Activated B cell treated with CpG ODN at 0.5 μM for 24 hours (primary cell): ENCODE measurements at places on chromosomes 3 and 15.
A peak's percentile ranks its signal among the peaks of the same experiment; 100 is the strongest.

DNA sequence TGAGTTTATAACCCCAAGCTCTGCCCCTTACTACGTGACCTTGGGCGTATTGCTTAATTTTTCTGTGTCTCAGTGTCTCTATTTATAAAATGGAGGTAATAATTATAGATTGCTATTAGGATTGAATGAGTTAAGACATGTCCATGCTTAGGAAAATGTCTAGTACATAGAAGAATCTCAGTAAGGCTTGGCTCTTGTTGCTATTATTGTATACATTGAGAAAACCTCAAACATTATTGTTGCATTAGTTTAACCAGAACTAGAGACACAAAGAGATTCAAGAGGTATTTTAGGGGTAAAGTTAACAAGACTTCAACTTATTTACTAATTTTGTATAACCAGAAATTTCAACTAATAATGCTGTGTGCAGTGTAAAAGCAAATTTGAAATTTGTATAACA lies 66.7 kb downstream of the MEF2A start:
- peak overlapping the region; percentile 63 for H3K27ac ChIP-seq
- H3K4me1 ChIP-seq, result peaks cover 69% of the 10 kb centered on the region
- DNase-seq, result no peak
- H3K27me3 ChIP-seq, result no peaks in the 10 kb centered on the region
- H3K36me3 ChIP-seq, result peaks cover 57% of the 10 kb centered on the region

DNA sequence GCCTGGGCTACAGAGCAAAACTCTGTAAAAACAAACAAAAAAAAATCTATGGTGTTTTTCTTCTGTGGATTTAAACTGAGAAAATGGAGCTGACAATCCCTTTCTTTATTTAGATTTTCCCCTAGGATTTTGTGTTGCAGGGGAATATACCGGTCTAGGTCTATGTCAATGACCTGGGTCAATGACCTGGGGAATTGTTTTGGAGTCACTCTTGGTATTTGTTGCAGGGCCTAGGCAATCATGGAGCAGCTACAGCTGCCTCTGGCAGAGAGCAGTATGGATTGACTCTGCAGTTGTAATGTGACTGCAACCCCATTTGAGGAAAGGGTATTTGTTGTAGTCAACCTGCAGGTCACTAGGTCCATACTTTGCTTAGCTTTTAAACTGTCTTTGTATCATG lies 37.6 kb upstream of the SLC7A14 start:
- no peak overlapping the region for H3K27ac ChIP-seq
- no peaks in the 10 kb centered on the region for H3K36me3 ChIP-seq
- DNase-seq, result no peak
- H3K4me1 ChIP-seq, result no peaks in the 10 kb centered on the region
- no peak overlapping the region for H3K4me3 ChIP-seq

- H3K27ac ChIP-seq, result no peak overlapping the region
- H3K36me3 ChIP-seq, result no peaks in the 10 kb centered on the region
- no peak for DNase-seq
These were observed 4.9 kb downstream of the ISL2 start for GRCh38 chr15:76341366-76342057.

- DNase-seq, result peak; percentile 43
- H3K4me1 ChIP-seq, result peaks cover 14% of the 10 kb centered on the region
- peak overlapping the region; percentile 37 for H3K27ac ChIP-seq
- peak overlapping the region; percentile 80 for H3K4me3 ChIP-seq
- H3K36me3 ChIP-seq, result no peaks in the 10 kb centered on the region
These were observed 17.2 kb downstream of the TNFAIP8L3 start for GRCh38 chr15:51077221-51078153.

DNA sequence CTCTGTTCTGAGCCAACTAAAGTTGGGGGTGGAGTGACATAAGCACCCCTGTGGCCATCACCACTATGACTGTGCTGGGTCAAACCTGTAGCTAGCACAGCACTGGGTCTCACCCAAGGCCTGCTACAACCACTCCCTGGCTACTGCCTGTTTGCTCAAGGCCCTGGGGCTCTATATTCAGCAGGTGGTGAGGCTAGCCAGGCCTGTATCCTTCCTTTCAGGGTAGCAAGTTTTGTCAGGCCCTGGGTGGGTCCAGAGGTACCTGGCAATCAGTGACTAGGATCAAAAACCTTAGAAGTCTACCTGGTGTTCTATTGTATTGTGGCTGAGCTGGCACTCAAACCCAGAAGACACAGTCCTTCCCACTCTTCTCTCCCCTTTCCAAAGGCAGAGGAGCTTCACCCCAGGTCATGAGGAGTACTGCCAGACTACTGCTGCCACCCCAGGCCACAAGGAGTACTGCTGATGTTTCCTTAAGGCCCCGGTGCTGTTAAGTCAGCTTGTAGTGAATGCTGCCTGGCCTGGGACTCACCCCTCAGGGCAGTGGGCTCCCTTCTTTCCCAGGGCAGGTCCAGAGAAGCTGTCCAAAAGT lies 170.8 kb downstream of the IGSF11 start:
- H3K4me1 ChIP-seq, result no peaks in the 10 kb centered on the region
- H3K4me3 ChIP-seq, result no peak overlapping the region
- H3K27me3 ChIP-seq, result peaks cover 9% of the 10 kb centered on the region

- H3K27ac ChIP-seq, result peak overlapping the region; percentile 15
- no peaks in the 10 kb centered on the region for H3K36me3 ChIP-seq
- H3K4me3 ChIP-seq, result no peak overlapping the region
- no peak for DNase-seq
- no peaks in the 10 kb centered on the region for H3K27me3 ChIP-seq
- peaks cover 14% of the 10 kb centered on the region for H3K4me1 ChIP-seq
These were observed 81.8 kb upstream of the UBE2E1 start for GRCh38 chr3:23723930-23724329.

DNA sequence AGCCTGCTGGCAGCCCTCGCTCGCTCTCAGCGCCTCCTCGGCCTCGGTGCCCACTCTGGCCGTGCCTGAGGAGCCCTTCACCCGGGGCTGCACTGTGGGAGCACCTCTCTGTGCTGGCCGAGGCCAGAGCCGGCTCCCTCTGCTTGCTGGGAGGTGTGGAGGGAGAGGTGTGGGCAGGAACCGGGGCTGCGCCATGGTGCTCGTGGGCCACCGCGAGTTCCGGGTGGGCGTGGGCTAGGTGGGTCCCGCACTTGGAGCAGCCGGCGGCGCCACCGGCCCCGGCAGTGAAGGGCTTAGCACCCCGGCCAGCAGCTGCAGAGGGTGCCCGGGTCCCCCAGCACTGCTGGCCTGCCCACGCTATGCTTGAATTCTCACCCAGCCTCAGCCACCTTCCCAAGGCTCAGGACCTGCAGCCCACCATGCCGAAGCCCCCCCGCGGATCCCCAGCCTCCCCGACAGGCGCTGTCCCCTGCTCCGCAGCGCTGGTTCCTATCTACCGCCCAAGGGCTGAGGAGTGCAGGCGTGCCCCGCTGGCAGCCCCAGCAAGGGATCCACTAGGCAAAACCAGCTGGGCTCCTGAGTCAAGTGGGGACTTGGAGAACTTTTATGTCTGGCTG lies 863.3 kb downstream of the IGSF11 start:
- no peaks in the 10 kb centered on the region for H3K4me1 ChIP-seq
- H3K36me3 ChIP-seq, result no peaks in the 10 kb centered on the region
- no peak for DNase-seq
- no peak overlapping the region for H3K4me3 ChIP-seq

- no peaks in the 10 kb centered on the region for H3K27me3 ChIP-seq
- H3K4me3 ChIP-seq, result no peak overlapping the region
- no peak overlapping the region for H3K27ac ChIP-seq
- DNase-seq, result no peak
These were observed 43.5 kb downstream of the GOLGA6L2 start for GRCh38 chr15:23403550-23403949.

- H3K27ac ChIP-seq, result no peak overlapping the region
- no peak for DNase-seq
- no peaks in the 10 kb centered on the region for H3K36me3 ChIP-seq
- no peak overlapping the region for H3K4me3 ChIP-seq
- peaks cover 1% of the 10 kb centered on the region for H3K27me3 ChIP-seq
These were observed 163.9 kb downstream of the PPM1L start for GRCh38 chr3:160919942-160920341.

- H3K4me1 ChIP-seq, result no peaks in the 10 kb centered on the region
- no peak overlapping the region for H3K4me3 ChIP-seq
- no peaks in the 10 kb centered on the region for H3K36me3 ChIP-seq
- H3K27me3 ChIP-seq, result peaks cover 4% of the 10 kb centered on the region
These were observed 100.1 kb downstream of the IGF2BP2 start for GRCh38 chr3:185724761-185725160.

- no peak for DNase-seq
- H3K27me3 ChIP-seq, result no peaks in the 10 kb centered on the region
- H3K27ac ChIP-seq, result no peak overlapping the region
- no peak overlapping the region for H3K4me3 ChIP-seq
- peaks cover 59% of the 10 kb centered on the region for H3K36me3 ChIP-seq
These were observed 5.4 kb upstream of the P4HTM start for GRCh38 chr3:48984663-48985062.

GRCh38 chr15:101264911-101265641 lies 12.2 kb downstream of the SELENOS start:
- no peaks in the 10 kb centered on the region for H3K4me1 ChIP-seq
- H3K4me3 ChIP-seq, result no peak overlapping the region
- H3K36me3 ChIP-seq, result peaks cover 12% of the 10 kb centered on the region
- H3K27me3 ChIP-seq, result peaks cover 4% of the 10 kb centered on the region
- DNase-seq, result no peak
- H3K27ac ChIP-seq, result no peak overlapping the region

GRCh38 chr3:96966181-96966929 lies 152.0 kb downstream of the EPHA6 start:
- H3K4me3 ChIP-seq, result no peak overlapping the region
- H3K36me3 ChIP-seq, result no peaks in the 10 kb centered on the region
- DNase-seq, result no peak
- H3K27ac ChIP-seq, result no peak overlapping the region
- H3K4me1 ChIP-seq, result no peaks in the 10 kb centered on the region

GRCh38 chr3:171327441-171328174 lies 132.6 kb downstream of the TNIK start:
- no peak for DNase-seq
- no peak overlapping the region for H3K27ac ChIP-seq
- H3K4me3 ChIP-seq, result no peak overlapping the region
- no peaks in the 10 kb centered on the region for H3K27me3 ChIP-seq
- H3K36me3 ChIP-seq, result no peaks in the 10 kb centered on the region

DNA sequence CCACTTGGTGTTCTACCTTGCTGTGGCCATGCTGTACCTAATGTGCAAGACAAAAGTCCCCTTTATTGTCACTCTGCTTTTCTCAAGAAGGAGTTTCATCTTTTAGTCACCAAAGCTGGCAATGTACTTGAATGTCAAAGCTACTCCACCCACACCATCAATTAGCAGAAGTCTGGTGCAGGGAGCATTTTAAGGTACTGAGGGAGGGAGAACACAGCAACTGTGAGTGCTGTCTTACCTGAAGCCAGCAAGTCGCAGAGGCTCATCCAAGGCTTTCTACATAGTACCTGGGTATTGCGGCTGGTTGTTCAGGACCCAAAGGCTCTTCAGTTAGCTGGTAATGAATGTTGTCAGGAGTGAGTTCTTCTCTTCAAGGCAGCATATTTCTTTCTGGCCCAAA lies 820.4 kb downstream of the OTOL1 start:
- H3K36me3 ChIP-seq, result no peaks in the 10 kb centered on the region
- H3K27me3 ChIP-seq, result no peaks in the 10 kb centered on the region
- H3K4me1 ChIP-seq, result no peaks in the 10 kb centered on the region
- DNase-seq, result no peak
- no peak overlapping the region for H3K27ac ChIP-seq
- H3K4me3 ChIP-seq, result no peak overlapping the region

- peaks cover 5% of the 10 kb centered on the region for H3K27me3 ChIP-seq
- H3K36me3 ChIP-seq, result no peaks in the 10 kb centered on the region
- no peak for DNase-seq
- H3K4me1 ChIP-seq, result no peaks in the 10 kb centered on the region
- H3K4me3 ChIP-seq, result no peak overlapping the region
These were observed 124.8 kb upstream of the GOLIM4 start for GRCh38 chr3:168220556-168220955.

DNA sequence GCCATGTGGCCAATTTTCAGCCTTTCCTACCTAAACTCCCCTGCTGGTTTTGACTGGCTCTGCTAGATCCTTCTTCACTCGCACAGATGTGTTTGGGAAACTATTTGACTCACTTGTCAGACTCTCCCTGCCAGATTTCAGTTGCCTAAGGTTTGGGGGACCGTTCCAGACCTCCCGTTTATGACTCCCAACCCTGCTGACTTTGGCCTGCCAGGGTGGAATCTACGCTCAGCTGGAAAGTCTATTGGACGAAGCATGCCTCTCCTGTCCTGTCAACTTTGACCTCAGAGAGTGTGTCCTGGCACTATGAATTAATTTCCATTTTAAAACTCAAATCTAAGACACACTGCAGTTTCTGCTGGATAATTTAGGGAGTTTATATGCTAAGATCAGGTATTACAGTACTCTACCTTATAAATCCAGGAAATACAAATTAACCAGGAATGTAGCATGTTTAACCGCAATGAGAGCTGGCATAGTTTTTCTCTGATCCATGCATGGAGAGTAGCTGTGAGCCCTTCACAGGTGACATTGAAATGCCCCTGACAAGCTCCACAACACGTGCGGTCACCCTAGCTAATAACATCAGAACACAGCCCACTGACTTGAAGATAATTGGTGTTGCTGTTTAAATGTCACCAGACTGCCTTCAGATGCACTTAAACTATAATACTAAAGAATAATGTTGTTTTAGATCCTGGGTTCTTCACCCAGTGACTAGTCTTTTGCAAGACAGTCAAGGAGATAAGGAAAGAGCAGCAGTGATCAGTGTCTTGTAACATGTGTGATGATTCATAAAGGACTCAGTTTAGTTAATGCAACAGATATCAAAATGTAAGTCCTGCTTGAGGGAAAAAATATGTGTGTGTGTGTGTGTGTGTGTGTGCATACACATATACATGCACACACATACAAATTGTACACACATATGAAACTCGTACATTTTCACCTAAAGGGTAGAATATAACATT lies 223.0 kb upstream of the MCTP2 start:
- no peak overlapping the region for H3K4me3 ChIP-seq
- DNase-seq, result no peak
- H3K27me3 ChIP-seq, result no peaks in the 10 kb centered on the region
- H3K4me1 ChIP-seq, result no peaks in the 10 kb centered on the region
- H3K27ac ChIP-seq, result no peak overlapping the region

DNA sequence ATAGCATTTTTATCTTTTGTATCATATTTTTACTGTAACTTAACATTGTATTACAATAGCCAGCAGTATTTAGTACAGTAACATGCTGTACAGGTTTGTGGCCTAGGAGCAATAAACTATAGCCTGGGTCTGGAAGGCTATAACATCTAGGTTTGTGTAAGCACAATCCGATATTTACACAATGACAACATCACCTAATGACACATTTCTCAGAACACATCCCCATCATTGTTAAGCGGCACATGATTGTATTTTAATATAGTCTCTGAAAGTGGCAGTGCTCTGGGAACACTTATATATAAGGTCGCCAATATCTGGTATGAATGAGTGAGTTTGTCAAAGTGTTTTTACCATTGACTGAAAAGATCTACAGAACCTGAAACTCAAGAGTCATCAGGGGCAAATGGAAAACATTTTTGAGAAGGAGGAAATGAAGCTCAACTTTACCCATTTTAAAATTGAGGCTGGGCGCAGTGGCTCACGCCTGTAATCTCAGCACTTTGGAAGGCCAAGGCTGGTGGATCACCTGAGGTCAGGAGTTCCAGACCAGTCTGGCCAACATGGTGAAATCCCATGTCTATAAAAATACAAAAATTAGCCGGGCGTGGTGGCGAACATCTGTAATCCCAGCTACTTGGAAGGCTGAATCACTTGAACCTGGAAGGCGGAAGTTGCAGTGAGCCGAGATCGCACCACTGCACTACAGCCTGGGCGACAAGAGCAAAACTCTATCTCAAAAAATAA lies 38.8 kb upstream of the TNFSF10 start:
- H3K36me3 ChIP-seq, result no peaks in the 10 kb centered on the region
- no peak for DNase-seq
- H3K27me3 ChIP-seq, result no peaks in the 10 kb centered on the region
- peak overlapping the region; percentile 59 for H3K4me3 ChIP-seq
